ENCODE measurements at places on chromosomes 6 and 20. TPM values are rescaled to one million over a fixed set of nuclear protein-coding genes. Genes with fewer than 3 reads are reported as not detected.

The PNPLA1 gene
- total RNA-seq: not detected

DNA sequence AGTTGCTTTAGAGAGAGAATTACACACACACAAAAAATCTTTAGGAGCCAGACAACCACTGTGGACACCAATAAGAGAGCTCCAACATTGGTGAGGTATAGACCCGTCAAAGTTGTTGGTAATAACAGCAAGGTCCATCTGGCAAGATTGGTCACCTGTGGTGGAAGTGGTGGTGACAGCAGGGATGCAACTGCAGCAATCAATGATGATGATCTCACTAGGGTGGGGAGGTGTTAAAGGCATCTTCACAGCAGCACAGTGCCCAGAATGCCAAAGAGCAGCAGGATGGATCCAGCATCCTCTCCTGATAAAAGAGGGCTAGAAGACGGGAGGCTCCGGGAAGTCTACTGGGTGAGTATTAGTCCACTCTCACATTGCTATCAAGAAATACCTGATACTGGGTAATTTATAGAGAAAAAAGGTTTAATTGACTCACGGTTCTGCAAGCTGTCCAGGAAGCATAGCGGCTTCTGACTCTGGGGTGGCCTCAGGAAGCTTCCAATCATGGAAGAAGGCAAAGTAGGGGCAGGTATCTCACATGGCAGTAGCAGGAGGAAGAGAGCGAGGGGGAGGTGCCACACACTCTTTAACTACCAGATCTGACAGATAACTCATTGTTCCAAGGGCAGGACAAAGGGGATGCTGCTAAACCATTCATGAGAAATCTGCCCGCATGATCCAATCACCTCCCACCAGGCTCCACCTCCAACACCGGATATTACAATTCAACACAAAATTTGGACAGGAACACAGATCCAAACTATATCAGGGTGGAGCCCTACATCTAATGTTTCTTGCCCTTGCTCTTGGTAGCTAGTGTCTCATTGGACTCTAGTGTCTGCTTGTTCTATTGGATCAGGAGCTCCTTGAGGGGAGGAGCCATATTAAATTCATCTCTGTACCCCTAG lies 48.9 kb downstream of the KLHL31 start:
- peak overlapping the region; percentile 97 for H3K27ac ChIP-seq
- H3K27me3 ChIP-seq: no peaks in the 10 kb centered on the region
- H3K4me3 ChIP-seq: peak overlapping the region; percentile 66
- DNase-seq: peak; percentile 40
- H3K4me1 ChIP-seq: peaks cover 53% of the 10 kb centered on the region

GRCh38 chr20:16095226-16095625 lies 478.0 kb downstream of the KIF16B start:
- no peaks in the 10 kb centered on the region for H3K36me3 ChIP-seq
- H3K27ac ChIP-seq: no peak overlapping the region
- no peaks in the 10 kb centered on the region for H3K4me1 ChIP-seq
- H3K27me3 ChIP-seq: no peaks in the 10 kb centered on the region
- DNase-seq: no peak

- no peak overlapping the region for H3K27ac ChIP-seq
- H3K4me3 ChIP-seq: no peak overlapping the region
- peaks cover 6% of the 10 kb centered on the region for H3K4me1 ChIP-seq
Measured at GRCh38 chr6:145070791-145071190, 664.5 kb downstream of the EPM2A start.

GRCh38 chr6:108608453-108609275 lies 47.9 kb downstream of the FOXO3 start:
- H3K4me1 ChIP-seq: peaks cover 48% of the 10 kb centered on the region
- H3K36me3 ChIP-seq: peaks cover 52% of the 10 kb centered on the region
- no peak overlapping the region for H3K4me3 ChIP-seq
- no peak for DNase-seq
- no peaks in the 10 kb centered on the region for H3K27me3 ChIP-seq
- peak overlapping the region; percentile 66 for H3K27ac ChIP-seq

The APOBEC2 gene
- not detected for total RNA-seq

DNA sequence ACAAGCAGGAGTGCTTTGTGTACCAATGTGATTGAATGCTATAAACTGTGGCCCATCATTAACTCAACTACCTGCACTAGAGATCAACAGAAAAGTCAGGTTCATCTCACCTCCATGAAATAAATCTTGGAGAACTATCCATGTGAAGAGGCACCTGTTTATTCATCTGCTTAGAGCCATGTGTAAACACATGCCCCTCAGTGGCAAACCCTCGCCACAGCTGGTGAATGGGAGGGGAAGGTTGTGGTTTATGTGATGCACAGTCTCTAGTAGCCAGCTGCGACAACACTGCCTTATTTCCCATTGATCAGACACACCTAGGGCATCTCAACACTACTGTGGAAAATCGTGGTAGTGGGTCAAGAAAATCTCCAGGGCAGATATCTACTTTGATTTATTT lies 640.2 kb downstream of the PTPRT start:
- no peak for DNase-seq
- no peaks in the 10 kb centered on the region for H3K4me1 ChIP-seq
- no peak overlapping the region for H3K4me3 ChIP-seq
- no peaks in the 10 kb centered on the region for H3K36me3 ChIP-seq

DNA sequence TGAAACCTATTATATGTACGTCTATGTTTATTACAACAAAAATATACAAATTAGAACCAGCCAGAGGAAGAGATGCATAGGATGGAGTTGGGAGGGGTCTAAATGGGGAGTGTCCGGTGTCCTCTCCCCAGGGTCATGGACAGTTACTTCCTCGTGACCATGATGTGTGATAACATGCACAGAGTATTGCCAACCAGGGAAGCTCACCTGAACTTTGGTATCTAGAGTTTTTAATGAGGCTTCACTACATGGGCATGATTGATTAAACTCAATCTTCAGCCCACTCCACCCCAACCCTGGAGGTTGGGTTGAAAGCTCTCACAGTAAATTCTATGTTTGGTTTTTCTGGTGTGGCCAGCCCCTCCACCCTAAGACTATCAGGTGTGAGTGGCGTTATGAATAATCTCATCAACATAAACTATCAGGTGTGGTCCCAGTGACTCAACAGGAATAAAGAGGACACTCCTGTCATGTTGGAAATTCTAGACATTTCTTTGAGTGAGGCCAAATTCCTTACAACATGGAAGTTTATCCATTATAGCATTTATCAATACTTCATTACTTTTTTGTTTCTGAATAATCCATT lies 36.4 kb upstream of the FKBP1A start:
- no peaks in the 10 kb centered on the region for H3K36me3 ChIP-seq
- no peak overlapping the region for H3K4me3 ChIP-seq
- peaks cover 5% of the 10 kb centered on the region for H3K4me1 ChIP-seq

DNA sequence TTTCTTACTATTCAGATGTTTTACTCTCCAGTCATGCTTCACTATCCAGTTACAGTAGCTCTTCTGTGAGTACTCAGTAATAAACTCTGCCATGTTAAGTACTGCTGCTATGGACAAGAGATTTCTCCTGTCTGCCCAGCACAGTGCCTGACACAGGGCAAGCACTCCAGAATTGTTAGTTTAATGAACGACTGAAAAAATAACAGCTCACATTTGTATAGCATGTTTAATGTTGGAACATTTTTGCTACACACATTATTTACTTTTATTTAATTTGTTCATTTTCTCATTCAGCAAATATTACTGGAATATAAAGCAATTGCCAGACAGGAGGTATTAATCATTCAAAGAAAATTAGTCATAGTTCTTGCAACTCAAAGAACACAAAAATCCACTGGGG lies 142.6 kb upstream of the HMGN3 start:
- peak; percentile 27 for DNase-seq
- no peak overlapping the region for H3K4me3 ChIP-seq
- H3K27ac ChIP-seq: no peak overlapping the region
- H3K27me3 ChIP-seq: no peaks in the 10 kb centered on the region
- no peaks in the 10 kb centered on the region for H3K36me3 ChIP-seq

DNA sequence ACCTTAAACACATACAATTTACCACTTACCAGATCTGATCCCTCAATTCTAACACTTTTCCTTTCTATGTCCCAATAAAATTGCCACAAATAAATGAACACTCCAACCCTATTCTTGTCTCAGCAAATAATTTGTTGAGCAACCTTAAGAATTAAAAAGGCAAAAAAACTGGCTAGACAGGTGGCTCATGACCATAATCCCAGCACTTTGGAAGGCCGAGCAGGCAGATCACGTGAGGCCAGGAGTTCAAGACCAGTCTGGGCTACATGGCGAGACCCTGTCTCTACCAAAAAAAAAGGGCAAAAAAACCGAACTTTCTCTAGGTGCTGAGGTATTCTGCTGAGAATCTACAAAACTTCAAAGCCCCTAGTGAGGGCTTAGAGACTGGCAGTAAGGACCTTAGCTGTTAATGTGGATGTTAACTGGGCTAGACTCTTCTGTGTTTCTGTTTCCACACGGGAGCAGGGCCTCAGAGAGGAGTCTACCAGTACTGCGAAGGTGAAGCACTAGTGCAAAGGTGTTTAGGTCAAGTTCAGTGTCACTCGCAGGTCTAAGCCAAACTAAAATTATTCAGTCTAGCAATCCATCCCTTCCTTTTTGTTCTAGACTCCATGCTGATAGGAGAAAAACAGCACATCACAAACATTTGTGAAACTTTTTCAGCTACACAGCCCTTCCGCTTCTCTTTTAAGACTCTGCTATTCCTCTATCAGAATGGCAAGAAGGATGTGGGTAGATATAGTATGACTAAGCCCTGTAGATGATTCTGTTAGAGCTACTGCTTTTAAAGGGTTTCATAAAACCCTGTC lies 2.6 kb downstream of the FASTKD5 start:
- DNase-seq: no peak
- H3K36me3 ChIP-seq: peaks cover 35% of the 10 kb centered on the region
- no peaks in the 10 kb centered on the region for H3K27me3 ChIP-seq
- H3K4me3 ChIP-seq: peak overlapping the region; percentile 92

Measured in MCF 10A (cell line).